ENCODE measurements at places on chromosomes 7 and 10. TPM values are rescaled to one million over a fixed set of nuclear protein-coding genes. Genes with fewer than 3 reads are reported as not detected.

Gene LBX1
- 2.0 TPM for total RNA-seq

Gene MALRD1
- total RNA-seq, result not detected

Gene MBL2
- not detected for total RNA-seq

Gene CSGALNACT2
- 23.7 TPM for total RNA-seq

Gene CYP2W1
- not detected for total RNA-seq

Gene GIMAP6
- not detected for total RNA-seq

Gene CLEC5A
- not detected for total RNA-seq

Data from MG63 (cell line).